ENCODE measurements at places on chromosomes 13 and 19.
A peak's percentile ranks its signal among the peaks of the same experiment; 100 is the strongest.

DNA sequence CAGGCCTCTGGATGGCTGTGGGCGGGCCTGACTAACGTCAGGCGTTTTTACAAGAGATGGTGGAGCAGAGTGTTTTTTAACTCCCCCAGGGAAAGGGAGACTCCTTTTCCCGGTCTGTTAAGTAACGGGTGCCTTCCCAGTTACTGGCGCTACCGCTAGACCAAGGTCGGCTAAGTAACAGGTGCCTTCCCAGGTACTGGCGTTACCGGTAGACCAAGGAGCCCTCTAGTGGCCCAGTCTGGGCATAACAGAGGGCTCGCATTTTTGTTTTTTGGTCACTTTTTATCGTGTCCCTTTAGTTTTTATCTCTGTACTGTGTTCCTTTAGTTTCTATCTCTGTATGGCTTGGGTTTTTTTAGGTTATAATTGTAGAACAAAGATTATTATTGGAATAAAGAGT lies 10.0 kb downstream of the ZNF383 start:
- DNase-seq, result no peak

- no peak for DNase-seq
These were observed 93.2 kb downstream of the IRS2 start for GRCh38 chr13:109693213-109693612.

DNA sequence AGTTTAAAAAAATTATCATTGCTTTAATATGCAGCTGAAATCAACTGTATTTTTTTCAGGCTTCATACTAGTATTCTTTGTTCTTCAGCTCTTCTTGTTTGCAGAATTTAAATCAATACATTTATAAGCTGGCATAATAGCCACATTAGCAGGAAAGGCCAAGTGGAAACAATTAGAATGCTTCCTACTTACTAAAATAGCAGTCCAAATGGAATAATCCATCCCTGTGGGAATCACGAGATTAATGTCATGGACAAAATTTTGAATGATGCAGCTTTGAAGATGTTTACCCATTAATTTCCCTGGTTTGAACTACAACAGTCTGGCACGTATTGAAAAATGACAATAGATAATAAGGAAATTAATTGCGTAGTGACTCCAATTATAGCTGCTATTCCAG lies 2650.8 kb downstream of the PCDH9 start:
- DNase-seq, result no peak

DNA sequence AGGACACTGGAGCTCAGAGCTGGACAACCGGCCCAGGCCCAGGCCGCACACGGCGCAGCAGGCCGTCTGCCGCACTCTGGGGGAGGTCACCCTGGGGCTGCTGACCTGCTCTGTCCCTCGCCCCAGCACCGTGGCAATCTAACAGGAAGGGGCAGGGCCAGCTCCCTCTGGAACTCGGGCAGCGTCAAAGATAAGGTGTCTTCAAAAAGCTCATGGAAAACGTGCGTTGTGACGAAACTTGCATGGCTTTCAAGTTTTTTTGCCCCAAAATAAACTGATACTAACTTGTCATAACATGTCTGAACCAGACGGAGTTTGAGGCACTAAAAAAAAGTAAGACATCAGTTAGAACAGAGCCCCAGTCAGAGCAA lies 12.2 kb upstream of the ATP8B3 start:
- DNase-seq, result no peak

GRCh38 chr13:111854403-111854802 lies 212.5 kb upstream of the SOX1 start:
- DNase-seq, result no peak

- DNase-seq, result no peak
These were observed 56.1 kb downstream of the MRPL57 start for GRCh38 chr13:21232599-21232998.

DNA sequence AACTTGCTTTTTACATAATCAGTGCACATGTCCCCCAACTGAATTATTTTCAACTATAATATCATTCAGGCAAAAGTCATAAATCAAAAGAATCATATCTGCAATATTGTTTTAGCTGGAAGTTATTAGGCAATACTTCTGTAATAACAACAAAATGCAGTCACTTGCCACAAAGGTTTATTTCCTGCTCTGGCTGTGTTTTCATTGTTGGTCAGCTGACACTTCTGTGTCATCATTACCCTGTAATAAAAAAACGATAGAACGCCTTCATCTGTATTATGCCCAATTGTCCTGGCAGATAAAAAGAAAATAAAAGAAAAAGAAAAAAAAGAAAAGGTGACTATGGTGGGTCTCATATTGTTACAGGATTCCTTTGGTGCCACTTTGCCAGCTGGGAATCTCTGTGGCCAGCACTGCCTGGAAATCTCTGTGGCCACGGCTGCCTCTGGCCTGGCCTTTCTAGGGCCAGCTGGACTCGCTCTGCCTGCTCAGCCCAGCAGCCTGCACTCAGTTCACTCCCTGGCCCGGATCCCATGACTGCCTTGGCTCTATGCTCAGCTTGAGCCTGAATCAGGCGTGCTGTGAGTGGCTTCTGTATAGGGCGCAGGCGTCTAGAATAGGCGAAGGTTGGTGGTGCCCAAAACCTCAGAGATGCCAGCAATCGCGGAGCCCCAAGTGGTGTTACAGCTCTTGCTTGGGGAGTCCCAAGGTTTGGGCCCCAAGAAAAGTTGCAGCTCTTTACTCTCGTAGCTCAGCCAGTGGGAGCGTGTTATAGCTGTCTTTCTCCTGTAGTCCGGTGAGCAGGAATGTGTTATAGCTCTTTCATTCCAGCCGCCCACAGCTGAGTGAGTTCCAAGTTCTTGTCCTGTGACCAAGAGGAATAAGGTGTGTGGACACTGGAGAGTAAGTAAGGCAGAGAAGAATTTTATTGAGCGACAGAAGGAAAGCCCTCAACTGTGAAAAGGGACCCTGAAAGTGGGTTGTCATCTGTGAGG lies 1227.1 kb downstream of the SLITRK1 start:
- peak; percentile 57 for DNase-seq

GRCh38 chr19:8127311-8127710 lies 22.1 kb downstream of the FBN3 start:
- no peak for DNase-seq

GRCh38 chr13:36706755-36707154 lies 32.9 kb downstream of the SERTM1 start:
- DNase-seq, result no peak

Data from breast epithelium (tissue), 4 donors.